DMS79 (cell line): ENCODE measurements at places on chromosomes 3 and 15.

GRCh38 chr3:155316426-155316825, 22.9 kb upstream of the STRIT1 start:
- DNase-seq = no peak

- DNase-seq = no peak
Observed at GRCh38 chr3:14415501-14415900, 13.1 kb downstream of the SLC6A6 start.

DNA sequence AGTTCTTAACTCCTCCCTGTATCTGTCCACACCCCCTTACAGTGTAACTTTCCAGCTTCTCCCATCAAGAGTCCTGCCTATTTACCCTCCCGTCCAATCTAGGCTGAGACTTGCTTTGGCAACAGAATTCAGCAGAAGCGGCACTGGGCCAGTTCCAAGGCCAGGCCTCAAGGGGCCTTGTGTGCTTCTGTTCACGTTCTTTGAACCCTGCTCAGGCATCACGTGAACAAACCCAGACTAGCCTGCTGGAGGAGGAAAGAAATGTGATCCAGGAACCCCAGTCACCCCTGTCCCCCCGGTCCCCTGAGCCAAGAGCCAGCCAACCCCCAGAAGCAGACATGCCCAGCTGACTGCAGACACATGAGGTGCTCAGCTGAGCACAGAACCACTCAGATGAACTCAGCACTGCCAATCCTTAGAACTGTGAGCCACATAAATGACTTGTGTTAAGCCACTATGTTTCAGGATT, 76.1 kb upstream of the DCLK3 start:
- no peak for DNase-seq

- DNase-seq = no peak
Observed at GRCh38 chr15:50219820-50220219, 37.8 kb downstream of the SLC27A2 start.

- DNase-seq = no peak
Observed at GRCh38 chr3:119329551-119329950, 35.4 kb downstream of the ARHGAP31 start.

DNA sequence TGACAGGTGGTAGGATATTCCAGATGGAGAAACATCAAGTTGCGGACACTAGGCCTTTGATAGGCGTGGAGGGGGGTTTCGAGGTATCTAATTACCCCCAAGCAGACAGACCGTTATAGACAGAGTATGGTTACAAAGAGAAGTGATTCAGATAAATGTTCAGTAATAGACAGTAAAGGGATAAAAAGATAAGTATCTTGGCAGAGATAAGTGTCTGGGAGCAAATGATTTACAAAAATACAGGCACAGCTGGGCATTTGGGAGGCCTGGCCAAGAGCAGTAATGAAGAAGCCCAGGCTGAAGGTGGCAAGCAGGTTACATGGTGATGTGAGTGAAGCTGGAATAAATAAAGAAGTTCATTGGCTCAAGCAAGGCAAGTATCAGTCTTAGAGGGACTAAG, 659 bp upstream of the MYH15 start:
- DNase-seq = no peak

DNA sequence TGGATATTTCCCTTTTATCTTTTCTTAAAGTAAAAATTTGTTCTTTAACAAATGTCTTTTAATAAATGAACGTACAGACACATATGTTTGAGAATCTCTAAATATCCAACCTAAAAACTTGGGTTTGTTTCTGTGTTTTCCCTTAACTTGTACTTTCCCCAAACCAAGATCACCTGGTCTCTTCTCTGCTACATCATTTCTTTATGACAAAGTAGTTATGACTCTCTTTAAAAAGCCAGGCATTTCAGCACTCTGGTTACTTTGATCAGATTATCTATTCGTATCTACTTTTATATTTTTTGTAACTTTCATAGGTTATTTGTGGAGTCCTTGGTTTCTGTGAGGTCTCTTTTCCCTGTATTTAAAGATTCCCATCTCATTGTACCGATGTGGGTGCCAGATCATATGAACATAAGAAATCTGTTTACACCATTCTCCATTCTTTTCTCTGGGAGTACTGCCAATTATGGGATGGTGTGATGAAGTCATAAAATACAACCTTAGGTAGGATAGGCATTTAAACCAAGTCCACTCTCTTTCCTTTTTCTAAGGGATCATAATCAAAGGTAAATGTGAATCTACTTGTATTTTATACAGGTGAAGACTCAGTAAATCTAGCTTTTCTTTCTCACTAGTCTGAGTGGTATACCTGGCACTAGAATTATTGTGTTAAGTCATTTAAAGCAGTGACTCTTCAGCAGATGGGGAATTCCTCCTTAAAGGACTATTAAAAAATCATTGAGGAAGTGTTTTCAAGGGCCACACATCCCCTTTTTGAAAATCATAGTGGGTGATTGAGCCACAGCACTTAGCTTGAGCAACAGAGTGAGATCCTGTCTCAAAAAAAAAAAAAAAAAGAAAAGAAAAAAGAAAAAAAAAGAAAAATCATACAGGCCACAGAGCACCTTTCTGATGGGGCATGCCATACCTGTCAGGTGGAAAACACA, 12.4 kb upstream of the NFKBIZ start:
- no peak for DNase-seq

- DNase-seq = peak; percentile 26
Observed at GRCh38 chr15:75720787-75721479, 8.3 kb upstream of the CSPG4 start.

DNA sequence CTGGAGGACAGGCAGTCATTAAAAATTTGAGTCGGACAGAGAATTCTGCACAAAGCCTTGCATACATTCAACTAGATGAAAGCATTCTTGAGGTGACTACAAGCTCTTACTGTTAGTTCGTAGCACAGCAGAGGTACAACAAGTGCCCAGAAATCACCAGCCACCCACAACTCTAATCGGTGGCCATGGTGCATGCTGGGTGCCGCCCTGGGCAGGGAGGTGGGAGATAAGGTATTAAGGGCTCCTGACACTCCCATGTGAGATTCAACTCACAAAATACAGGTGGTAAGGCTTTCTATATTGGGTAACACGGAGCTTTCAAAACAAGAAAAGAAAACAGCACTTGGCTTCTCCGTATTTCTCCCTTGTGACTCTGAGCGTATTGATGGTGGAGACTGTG, 66.0 kb downstream of the MEIS2 start:
- DNase-seq = no peak

DNA sequence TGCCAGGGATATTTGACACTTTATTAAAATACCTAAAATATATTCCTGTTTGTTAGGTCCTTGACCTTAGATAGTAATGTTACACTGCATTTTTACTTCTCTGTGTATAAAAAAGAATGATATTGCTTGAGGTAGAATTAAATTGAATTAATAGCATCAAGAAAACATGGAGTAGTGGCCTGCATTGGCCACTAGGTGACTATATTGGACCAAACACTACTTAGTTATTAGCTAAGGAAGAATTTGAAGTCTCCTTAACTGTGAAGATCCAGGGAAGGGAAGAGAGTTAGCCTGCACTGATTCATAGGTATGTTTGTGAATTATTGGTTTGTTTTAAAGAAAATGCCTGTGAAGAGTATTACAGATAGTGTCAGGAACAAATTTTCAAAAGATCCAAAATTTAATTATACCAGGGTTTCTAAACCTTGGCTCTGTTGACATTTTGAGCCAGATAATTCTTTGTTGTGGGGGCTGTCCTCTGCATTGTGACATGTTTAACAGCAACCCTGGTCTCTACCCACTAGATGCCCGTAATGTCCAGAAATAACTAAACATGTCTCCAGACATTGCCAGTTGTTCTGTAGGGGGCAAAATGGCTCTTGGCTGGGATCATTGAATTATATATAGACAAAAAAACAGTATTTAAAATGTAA, 103.6 kb upstream of the THSD4 start:
- DNase-seq = no peak

- no peak for DNase-seq
Observed at GRCh38 chr15:65431731-65432130, 9.0 kb upstream of the IGDCC4 start.

- DNase-seq = no peak
Observed at GRCh38 chr15:70316059-70316600, 218.4 kb upstream of the TLE3 start.

- DNase-seq = no peak
Observed at GRCh38 chr15:74630284-74631086, 14.8 kb downstream of the CLK3 start.

- DNase-seq = no peak
Observed at GRCh38 chr3:157859541-157859940, 246.7 kb downstream of the SHOX2 start.

DNA sequence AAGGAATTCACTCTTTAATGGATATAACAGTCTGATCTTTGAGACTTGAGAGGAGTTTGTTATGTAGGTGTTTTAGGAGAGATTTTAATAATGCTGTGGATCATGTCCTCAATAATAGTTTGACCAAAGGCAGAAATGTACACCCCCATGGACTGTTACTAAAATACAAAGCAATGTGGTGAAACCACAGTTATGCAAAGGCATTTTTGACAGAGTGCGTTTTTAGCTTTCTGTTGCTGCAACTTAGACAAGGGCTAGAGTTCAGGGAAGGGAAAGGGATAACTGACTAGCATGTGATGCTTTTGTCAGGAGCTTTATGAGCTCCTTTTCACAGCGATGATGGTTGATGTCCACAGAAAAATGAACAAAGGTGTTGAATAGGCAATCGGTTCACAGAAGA, 3.6 kb upstream of the STARD5 start:
- DNase-seq = no peak

DNA sequence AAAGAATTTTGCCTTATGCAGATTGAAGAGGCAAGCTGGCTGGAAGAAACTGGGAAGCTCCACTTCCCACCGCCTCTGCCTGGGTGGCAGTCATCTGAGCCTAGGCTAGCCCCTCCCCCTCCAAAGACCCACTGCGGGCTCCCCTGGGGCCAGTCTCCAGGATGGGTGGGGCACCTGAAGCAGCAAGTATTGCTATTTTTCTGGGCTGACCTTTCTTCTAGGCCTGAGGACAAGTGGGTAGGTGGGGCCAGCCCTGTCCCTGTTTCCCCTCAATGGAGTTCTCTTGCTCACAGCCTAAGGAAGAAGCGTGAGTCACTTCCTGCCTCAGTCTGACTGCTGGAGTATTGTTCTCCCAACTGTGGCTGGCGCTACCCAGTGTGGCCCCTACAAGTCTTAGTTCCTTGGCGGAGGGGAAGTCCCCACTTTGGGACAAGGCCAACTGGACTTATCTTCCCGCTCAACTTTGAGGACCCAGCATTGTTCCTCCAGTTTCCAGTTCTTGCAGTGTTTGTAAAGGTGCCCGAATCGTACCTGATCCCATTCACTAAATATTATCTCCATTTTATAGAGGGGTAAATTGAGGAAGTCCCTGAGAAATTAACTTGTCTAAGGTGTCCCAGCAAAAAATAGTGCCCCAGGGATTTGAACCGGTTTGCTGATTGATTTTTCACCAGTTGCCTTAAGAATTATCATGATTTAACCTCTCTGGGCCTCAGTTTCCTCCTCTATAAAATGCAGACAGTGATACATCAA, 1.4 kb downstream of the FURIN start:
- no peak for DNase-seq

DNA sequence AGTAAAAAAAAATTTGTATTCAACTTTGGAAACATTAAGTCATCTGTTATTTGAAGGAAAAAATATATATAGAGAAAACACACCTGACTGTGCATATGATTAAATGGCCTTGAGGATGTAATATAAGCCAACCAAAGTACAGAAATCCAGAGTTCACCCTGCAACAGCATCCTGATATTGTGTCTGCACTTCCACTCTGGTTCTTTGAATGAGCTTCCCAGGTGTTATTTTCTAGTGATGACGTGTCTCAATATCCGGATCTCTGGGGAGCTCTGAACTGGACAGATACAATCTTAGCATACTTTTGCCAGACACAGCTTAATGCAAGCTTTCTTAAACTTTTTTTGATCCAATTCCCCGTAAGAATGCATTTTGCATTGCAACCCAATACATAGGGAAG, 19.5 kb upstream of the PIK3CB start:
- no peak for DNase-seq

- no peak for DNase-seq
Observed at GRCh38 chr3:137062250-137062649, 104.5 kb downstream of the IL20RB start.

DNA sequence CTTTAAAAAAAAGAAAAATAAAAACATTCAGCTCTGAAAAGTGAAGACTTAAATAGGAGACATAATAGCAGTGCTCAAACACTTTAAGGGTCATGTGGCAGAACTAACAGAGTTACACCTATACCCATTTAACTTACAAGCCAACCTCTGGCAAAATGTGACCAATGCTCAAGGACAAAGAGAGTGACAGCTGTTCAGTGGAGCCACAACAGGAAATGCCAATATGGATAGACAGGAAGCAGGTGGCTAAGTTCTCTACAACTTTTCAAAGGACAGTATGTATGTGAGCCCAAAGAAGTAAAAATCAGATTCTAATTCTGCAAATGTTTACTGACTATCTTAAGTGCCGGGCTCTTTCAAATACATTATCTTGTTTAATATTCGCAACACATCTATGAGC, 3.4 kb downstream of the TMCC1 start:
- no peak for DNase-seq

GRCh38 chr3:106208967-106209366, 340.2 kb upstream of the CBLB start:
- no peak for DNase-seq

DNA sequence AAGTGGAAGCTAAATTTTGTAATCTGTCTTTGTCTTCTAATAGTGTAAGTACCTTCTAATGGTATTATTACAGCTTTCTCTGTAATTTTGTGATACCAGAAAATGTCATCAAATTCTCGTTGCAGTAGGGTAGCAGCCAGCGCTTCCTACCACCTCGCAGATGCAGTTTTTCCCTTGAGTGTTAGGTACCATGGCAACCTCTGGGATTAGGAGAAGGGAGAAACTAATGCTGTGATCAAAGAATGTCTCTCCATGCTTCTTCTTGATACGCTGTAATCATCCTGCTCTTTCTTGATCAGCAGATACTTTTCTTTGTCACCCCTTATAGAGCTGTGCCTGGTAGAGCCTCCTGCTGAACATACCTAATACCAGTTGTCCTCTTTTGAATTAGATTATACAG, 27.7 kb downstream of the SRP14 start:
- no peak for DNase-seq

GRCh38 chr3:133123636-133124035, 85.4 kb downstream of the TMEM108 start:
- no peak for DNase-seq

DNA sequence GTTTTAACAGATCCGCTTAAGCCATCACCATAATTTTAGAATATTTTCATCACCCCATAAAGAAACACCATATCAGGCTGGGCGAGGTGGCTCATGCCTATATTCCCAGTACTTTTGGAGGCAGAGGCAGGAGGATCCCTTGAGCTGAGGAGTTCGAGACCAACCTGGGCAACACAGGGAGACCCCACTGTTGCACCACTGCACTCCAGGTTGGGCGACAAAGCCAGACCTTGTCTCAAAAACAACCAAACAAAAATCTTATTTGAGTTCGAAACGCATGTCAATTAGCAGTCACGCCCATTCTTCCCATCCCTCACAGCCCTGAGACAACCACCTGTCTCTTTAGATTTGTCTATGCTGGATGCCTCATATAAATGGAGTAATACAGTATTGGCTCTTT, 119.9 kb downstream of the KLF13 start:
- no peak for DNase-seq

- no peak for DNase-seq
Observed at GRCh38 chr3:139281096-139281495, 62.7 kb upstream of the MRPS22 start.

GRCh38 chr3:72238010-72238691, 453.2 kb upstream of the PROK2 start:
- DNase-seq = no peak

GRCh38 chr3:156483426-156483825, 71.5 kb downstream of the SSR3 start:
- no peak for DNase-seq
